GM20000 (cell line): ENCODE measurements at places on chromosomes 1 and 21.

GRCh38 chr1:224058303-224058702 is 55.6 kb upstream of the FBXO28 start:
- DNase-seq, result no peak

GRCh38 chr1:224223819-224224714 is 41.0 kb downstream of the DEGS1 start:
- no peak for DNase-seq

DNA sequence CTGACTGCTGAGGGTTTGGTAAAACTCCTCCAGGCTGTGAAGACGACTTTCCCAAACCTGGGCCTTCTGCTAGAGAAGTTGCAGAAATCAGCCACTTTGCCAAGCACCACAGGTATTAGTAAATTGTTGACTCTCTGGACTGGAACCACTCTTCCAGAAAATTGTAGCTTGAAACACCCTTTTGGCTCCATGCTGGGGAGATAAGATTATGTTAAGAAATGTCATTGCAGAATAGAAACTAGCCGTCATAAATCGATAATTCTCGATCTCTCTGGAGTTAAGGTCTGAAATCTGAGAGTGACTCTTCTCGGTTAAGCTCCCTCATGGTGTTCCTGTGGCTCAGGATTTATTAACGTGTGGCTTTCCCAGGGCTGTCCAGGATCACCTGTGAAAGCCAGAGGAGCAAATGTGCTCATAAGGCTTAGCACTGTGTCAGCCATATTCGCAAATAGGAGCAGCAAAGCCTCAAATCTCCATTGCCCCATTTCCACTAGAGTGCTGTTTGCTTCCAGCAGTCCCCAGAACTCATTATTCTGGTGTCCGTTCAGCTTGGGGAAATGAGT is 54.6 kb downstream of the ZBTB40 start:
- DNase-seq, result no peak

GRCh38 chr1:113783254-113784103 is 24.2 kb upstream of the PHTF1 start:
- peak; percentile 18 for DNase-seq

DNA sequence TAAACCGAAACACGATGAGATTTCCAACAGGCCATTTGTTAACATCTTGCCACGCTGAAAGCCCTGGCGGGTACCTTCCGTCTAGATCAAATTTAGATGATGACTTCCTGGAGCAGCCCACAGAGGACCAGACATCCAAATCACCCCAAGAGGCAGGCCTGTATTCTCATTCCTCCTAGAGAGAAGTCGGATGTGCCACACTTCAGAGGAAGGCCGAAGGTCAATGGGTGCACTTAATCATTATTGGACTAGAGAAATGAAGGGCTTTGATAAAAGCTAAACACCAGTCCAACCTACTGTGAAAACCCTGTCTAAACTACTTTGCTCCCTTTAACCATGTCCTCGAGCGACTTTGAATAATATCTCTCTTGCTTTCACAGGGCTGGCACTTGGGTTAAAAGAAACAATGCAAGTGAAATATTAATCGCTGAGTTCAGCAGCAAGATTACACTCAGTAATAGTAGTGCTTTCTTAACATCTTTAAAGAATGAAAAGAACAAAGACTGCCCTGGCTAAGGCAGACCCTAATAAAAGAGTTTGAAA is 76.5 kb downstream of the BCAR3 start:
- DNase-seq, result no peak

- DNase-seq, result no peak
These were observed 8.9 kb upstream of the PCBP3 start for GRCh38 chr21:45634511-45635183.

DNA sequence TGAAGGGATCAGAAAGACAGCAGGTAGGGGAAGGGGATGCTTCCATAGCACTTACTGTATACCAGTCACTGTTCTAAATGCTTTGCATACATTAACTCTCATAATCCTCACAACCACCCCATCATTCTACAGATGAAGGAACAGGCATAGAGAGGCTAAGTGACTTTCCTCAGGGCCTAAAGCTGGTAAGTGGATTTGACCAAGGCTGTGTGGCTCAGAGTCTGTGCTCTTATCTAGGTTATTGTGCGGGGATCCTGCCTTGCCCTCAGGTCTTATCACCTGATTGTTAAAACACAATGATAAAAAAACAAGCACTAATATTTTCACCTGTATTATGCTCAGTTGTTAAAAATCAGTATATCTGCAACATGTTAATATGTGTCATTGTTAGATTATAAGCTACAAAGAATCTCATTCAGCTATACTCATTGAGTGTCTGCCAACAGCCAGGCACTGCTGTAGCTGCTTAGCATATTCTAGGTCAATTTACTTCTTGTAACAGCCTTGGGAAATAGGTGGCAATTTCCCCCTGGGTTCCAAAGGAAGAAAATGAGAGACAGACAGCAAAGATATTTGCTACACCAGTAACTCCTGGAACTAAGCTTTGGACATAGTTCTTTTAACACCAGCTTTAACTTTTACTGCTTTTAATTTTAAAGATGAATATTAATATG is 38.6 kb upstream of the RBM15 start:
- DNase-seq, result no peak

DNA sequence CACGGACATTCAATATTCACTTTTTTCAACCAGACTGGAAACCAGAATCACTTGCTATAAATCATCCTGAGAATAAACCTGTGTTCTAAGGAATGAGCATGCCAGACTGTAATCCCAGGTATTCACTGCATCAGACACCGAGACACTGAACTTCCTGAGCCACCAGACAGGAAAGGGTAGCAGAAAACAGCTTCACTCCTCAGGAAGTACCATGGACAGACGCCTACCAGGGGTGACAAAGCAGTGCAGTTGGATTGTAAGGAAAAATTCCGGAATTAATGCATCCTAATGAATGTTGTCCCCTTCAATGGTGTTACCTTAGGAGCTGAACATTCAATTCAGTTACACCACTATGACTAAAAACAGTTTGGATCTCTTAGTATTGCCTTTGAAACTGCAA is 156.1 kb downstream of the PIGK start:
- DNase-seq, result no peak

DNA sequence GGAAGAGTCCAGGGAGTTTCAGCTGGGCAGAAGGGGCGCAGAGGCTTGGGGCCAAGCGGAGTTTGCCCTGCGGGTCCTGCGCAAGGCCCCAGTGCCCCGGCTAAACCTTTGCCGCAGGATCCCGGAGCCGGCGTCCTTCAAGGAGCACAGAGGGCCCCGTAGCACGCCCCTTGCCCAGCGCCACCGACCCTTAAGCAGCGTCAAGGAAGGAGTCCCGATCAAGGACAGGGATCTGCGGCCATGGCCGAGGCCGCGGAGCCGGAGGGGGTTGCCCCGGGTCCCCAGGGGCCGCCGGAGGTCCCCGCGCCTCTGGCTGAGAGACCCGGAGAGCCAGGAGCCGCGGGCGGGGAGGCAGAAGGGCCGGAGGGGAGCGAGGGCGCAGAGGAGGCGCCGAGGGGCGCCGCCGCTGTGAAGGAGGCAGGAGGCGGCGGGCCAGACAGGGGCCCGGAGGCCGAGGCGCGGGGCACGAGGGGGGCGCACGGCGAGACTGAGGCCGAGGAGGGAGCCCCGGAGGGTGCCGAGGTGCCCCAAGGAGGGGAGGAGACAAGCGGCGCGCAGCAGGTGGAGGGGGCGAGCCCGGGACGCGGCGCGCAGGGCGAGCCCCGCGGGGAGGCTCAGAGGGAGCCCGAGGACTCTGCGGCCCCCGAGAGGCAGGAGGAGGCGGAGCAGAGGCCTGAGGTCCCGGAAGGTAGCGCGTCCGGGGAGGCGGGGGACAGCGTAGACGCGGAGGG is 520 bp downstream of the CLIC6 start:
- DNase-seq, result peak; percentile 83

DNA sequence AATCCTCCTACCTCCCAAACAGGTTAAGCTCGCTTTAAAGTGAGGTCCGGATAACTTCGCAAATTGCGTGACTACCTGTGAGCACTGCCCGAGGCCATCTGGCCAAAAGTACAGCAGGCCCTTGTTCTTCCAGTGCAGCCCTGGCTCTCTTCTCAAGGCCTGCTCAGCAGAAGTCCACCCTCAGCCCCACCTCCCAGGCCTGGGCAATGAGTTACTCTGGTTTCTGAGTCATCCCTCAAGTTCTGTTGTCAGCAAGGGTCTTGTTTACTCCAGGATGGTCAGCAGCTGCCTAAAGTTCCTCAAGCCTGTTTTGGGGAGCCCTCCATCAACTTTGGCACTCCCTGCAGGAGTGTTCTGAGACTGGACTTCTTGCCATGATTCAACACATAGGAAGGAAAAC is 101.7 kb downstream of the BCAR3 start:
- DNase-seq, result no peak

GRCh38 chr1:76068542-76068941 is 6.0 kb upstream of the ST6GALNAC3 start:
- no peak for DNase-seq

DNA sequence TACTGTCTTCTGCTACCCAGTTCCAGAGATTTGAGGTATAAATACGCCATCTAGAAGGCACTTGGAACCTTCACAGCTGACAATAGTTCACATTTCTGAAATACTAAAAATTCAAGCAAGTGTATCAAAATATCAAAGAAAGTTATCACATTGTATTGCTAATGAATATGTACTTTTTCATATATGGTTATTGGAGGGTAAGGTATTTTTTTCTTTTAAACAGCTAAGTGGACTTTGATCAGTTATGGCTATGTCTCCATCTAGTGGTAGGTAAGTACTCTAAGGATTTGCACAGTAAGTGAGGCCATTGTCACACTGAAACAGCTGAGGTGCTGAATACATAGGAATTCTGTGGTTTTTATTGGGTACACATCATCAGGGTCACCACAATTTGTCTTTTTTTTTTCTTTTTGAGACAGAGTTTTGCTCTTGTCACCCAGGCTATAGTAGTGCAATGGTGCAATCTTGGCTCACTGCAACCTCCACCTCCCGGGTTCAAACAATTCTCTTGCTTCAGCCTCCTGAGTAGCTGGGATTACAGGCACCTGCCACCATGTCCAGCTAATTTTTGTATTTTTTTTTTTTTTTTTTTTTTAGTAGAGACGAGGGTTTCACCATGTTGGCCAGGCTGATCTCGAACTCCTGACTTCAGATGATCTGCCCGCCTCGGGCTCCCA is 49.1 kb upstream of the CR2 start:
- peak; percentile 53 for DNase-seq

DNA sequence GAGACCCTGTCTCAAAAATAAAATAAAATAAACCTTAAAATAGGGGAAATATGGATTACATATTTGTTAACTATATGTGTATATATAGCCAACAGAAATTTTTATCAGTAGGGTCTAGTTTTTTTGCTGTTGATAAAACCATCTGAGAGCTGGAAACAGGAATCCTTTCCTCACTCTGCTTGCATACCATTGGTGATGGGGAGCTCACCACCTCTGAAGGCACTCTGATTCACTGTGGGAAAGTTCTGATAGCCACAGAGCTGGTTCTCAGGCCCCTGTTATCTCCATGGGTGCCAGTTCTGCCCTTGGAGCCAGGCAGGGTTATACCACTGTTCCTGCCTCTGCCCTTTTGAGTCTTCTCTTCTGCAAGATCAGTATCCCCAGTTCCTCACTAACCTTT is 17.8 kb upstream of the ZC3H12A start:
- DNase-seq, result no peak

DNA sequence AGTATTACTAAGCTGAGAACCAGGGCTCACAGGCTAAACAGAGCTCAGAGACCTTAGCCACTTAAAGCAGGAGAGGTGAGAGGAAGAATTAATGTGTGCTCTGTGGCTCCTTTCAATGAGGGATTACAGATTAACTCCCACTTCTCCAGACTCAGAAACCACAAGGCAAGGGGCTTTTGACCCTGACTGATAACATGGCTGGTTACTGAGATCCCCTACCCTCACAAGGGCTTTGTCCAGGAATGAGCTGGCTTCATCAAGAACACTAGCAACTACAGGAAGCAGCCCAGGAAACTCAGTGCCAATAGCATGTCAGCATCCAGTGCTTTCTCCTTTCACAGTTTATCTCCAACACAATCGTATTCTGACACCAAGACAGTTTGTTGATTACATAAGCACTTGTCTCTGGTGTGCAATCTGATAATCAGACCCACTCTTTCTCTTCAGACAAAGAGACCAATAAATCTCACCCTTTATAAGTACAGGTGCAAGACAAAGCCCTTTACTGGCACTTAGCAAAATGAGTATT is 38.8 kb downstream of the ERI3 start:
- DNase-seq, result no peak

DNA sequence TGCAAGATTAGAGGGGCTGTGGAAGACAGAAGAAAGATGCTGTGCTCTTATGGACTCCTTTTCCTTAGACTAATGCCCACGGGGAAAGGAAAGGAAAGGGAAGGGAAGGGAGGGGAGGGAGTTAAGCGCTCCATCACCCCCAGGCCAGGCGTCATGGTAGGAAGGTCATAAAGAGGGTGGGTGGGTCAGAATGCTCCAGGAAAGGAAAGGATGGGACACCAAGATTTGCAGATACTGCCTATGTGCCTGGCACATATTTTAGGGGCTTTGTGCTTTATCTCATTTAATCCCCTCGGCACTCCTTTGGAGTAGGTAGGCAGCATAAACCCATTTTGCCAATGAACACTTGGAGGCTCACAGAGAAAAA is 41.4 kb downstream of the MAB21L3 start:
- no peak for DNase-seq

GRCh38 chr1:161706482-161707347 is at the start of gene FCRLA:
FCRLA (plus strand) TSS chr1:161707229; CDS start chr1:161707265, 36 bp downstream.
- DNase-seq, result peak; percentile 68

DNA sequence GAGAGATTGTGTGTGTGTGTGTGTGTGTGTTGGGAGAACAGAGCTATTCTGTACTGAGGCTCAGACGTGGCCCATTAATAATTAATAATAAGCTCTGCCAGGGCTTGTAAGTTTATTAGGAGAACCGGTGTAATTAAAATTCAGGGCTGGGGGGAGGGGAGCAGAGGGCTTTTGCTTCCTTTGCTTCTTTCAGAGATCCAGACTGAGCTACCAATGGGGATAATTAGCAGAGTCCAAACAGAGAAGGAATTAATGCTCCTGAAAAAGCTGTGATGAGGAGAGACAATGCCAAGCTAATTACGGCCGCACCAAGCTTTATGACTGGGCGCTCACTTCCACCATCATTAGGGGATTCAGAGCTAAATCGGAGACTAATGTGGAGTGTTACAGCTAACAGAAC is 4.5 kb downstream of the SYT6 start:
- DNase-seq, result no peak

DNA sequence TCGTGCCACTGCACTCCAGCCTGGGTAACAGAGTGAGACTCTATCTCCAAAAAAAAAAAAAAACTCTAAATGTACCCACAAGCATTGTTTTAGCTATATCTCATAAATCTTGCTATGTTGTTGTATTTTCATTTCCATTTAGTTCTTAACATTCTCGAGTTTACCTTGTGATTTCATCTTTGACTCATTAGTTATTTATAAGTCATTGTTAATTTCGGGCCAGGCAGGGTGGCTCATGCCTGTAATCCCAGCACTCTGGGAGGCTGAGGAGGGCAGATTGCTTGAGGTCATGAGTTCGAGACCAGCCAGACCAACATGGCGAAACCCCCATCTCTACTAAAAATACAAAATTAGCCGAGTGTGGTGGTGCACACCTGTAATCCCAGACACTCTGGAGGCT is 11.7 kb downstream of the HES2 start:
- no peak for DNase-seq

GRCh38 chr1:43878854-43879253 is 54.7 kb upstream of the ARTN start:
- no peak for DNase-seq
